Gastroesophageal sphincter (tissue), 4 donors: ENCODE measurements at places on chromosomes 3 and 15.

DNA sequence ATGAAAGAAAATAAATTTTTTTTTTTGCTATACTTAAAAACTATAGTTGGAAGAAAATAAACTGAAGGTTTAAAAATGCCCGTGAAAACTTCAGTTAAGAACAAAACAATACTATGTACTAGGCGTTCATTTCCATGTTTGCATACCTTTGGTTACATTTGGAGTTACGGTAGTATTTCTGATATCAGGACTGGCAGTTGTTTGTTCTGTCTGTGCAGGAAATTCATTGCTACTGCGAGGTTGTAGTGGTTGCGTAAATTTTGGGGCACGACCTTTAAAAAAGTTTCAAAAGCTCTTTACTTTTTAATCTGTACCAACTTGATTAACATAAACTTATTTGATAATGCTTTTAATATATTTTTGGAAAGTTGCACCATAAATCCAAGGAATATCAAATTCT is 47.9 kb downstream of the ST3GAL6 start:
- no peak for ATAC-seq

DNA sequence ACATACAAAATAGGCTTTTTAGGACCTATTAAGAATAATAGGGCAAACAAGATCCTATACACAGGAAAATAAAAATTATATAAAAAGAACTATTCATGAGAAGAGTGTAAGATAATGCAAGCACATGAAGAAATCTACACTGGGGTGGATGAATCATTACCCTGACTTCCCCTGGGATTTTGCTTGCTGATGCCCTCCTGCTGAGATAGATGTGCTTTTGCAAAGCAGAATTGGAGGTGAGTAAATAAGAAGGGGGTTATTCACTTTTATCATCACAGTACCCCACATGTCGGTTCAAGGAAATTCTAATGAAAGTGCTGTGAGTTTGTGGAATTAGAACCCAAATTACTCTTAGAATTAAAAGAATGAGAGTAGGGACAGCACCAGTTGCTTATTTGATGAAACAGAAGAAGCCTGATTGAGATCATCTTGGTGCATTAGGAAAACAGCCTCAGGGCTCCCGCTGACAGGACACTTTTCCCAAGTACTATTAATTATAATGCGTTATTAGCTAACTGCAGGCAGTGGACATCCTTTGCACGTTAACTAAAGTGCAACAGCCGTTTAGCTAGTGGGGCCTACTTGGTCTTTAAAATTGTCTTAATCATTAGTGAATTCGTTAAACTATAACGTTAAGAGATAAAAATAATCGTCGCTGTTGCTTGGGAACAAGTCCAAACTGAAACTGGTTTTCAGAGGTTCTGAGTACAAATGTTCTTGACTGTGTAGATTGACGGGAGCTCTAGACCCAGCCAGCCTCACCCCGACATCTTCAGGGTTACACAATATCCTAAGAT is 48.4 kb downstream of the SLC2A2 start:
- ATAC-seq = no peak

DNA sequence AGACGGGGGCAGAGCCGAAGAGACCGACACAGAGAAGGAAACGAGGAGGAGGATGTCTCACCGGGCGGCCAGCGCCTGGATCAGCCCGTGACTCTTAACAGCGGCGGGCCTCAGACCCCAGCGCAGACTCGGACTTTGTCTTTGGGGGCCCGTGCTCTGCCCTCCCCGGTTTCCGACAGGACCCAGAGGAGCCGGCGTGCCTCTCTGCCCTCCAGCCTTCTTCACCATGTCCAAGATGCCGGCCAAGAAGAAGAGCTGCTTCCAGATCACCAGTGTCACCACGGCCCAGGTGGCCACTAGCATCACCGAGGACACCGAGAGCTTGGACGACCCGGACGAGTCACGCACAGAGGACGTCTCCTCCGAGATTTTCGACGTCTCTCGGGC is 1.0 kb downstream of the TSC22D2 start:
- no peak for ATAC-seq

- ATAC-seq = no peak
Measured at GRCh38 chr3:48422681-48423080, 7.2 kb downstream of the PLXNB1 start.

GRCh38 chr3:66196633-66197032 is 24.2 kb upstream of the SLC25A26 start:
- no peak for ATAC-seq

- no peak for ATAC-seq
Measured at GRCh38 chr3:133820889-133821675, 15.5 kb downstream of the SRPRB start.

DNA sequence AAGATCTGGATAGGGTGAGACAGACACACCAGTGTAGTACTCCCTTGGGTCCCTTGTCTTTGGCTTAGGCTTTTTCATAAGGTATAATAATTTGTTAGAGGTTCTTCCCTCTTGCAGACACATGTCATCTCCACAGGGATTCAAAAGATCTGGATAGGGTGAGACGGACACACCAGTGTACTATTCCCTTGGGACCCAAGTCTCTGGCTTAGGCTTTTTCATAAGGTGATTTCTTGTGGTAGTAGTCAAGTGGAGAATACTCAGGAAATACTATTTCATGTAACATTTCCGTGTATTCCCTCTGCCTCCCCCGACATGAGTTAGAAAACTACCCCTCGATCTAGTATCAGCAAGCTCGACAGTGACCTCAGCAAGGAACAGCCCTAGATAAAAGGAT is 954 bp upstream of the MAPKBP1 start:
- ATAC-seq = no peak

DNA sequence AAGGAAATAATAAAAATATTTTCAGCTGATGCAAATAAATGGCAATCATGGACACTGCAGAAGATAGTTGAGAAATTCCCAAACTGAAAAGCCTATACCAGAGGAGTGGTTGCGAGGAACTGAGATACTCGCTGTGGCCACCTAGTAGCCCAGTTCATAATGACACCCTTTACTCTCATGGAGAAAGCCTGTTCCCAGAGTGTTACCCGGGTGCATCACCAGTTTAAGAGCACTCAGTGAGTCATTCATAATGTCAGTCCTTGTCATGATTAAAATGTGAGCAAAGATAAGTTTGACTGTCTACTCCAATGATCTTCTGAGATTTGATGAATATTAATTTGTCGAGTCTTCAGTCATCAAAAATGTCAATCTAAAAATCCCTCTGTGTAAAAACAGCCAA is 138.4 kb upstream of the LRRC3B start:
- no peak for ATAC-seq

- ATAC-seq = no peak
Measured at GRCh38 chr3:5732081-5732480, 544.6 kb downstream of the EDEM1 start.

DNA sequence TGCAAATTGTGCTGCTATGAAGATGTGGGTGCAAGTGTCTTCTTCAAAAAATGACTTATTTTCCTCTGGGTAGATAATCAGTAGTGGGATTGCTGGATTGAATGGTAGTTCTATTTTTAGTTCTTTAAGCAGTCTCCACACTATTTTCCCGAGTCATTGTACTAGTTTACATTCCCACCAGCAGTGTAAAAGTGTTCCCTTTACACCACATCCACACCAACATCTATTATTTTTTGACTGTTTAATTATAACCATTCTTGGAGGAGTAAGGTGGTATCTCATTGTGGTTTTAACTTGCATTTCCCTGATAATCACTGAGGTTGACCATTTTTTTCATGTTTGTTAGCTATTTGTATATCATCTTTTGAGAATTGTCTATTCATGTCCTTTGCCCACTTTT is 19.7 kb upstream of the PSMD6 start:
- no peak for ATAC-seq

- ATAC-seq = peak; percentile 29
Measured at GRCh38 chr15:49045751-49046219, 461 bp downstream of the SECISBP2L start.

- ATAC-seq = no peak
Measured at GRCh38 chr3:89278302-89279025, 171.0 kb downstream of the EPHA3 start.

- no peak for ATAC-seq
Measured at GRCh38 chr3:185423178-185423577, 60.2 kb downstream of the MAP3K13 start.

DNA sequence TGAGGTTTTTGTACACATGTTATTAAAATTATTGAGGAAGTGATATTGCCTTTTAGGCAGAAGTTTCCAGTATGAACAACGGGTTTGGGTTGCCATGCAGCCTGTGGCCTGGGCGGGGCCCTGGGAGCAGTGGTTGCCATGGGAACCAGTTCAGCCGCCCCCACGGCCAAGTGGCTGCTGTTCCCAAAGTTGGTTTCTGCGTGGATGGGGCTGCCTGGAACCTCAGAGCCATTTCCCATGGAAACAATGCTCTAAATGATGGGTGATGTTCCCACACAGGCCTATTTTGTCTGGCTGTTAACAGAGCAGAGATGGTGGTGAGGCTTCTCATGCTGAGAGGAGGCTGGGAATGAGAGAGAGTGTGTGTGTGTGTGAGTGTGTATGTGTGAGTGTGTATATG is 19.5 kb downstream of the MRAS start:
- ATAC-seq = peak; percentile 47

DNA sequence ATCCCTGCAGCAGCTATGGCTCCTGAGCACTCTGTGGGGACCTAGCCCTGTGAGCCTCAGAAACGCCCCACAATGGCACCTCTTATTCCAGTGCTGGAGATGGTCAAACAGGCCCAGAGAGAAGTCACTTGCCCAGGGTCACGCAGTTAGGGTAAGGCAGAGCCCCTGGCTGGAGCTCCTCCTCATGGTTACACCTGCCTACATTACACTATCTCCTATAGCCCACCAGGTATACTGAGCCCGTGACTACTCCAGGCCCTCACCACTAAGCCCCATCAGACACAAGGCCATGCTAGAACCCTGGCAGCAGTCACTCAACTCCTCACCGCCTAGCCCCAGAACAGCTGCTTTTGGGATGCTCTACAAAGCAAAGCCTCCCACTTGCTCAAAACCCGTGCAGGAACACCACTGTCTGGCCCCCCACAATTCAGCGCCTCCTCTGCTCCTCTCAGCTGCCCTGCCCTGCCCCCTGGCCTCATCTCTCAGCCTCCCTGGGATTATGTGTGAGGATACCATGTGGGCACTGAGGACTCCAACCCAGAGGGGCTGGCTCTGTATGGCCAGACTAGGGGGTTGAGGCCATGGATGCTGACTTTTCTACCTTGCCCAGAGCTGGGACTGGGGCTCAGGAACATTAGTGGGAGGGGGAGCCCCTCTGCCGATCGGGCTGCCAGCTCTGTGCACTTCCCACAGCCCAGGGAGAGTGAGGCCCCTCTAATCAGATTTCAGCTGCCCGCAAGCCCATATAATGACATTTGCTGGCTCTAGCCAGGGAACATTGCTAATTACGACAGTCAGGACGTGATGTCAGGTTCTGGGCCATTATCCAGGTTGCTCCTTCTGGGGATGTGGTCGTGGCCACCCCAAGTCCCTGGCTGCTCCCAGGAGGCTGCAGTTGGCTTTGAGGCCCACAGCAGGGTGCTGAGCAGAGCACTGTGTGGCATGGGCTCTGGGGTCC is 4.0 kb downstream of the NT5DC2 start:
- ATAC-seq = peak; percentile 28

GRCh38 chr3:106088304-106088703 is 219.5 kb upstream of the CBLB start:
- no peak for ATAC-seq

- ATAC-seq = no peak
Measured at GRCh38 chr15:73455876-73456275, 12.9 kb downstream of the REC114 start.

GRCh38 chr15:99123713-99124451 is 19.0 kb downstream of the SYNM start:
- peak; percentile 89 for ATAC-seq

DNA sequence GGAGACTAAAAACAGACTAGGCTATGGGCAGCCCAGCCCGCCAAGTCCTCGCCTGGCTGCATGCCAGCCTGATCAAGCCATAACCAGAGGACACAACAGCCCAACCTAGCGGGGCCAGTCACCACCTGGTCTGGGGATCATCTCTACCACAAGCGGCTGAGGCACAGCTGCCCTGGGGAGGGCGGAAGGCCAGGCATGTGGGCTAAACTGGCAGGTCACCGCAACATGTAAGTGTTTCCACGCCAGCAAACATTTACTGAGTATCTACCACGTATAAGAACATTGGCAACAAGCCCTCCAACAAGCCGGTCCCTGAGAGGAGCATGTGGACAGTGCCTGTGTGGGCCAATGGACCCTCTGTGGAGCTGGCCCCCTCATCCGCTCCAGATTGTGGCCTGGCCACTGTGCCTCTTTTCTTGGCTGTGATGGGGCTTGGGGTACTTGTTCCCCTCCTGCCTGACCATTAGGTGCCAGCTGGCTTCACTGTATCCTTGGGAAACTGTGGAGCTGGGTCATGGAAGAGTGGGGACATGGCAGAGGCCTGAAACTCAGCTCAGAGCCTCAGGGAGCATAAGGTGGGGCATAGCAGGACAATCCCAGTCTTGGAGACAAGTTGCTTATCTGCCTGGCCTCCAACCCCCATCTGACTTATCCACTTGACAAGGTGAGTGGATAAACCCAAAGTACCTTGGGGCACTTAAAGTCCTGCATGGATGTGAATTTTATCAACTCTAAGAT is 9.0 kb downstream of the UBXN7 start:
- ATAC-seq = peak; percentile 65

GRCh38 chr3:147361454-147362420 is 44.6 kb downstream of the ZIC4 start:
- no peak for ATAC-seq

DNA sequence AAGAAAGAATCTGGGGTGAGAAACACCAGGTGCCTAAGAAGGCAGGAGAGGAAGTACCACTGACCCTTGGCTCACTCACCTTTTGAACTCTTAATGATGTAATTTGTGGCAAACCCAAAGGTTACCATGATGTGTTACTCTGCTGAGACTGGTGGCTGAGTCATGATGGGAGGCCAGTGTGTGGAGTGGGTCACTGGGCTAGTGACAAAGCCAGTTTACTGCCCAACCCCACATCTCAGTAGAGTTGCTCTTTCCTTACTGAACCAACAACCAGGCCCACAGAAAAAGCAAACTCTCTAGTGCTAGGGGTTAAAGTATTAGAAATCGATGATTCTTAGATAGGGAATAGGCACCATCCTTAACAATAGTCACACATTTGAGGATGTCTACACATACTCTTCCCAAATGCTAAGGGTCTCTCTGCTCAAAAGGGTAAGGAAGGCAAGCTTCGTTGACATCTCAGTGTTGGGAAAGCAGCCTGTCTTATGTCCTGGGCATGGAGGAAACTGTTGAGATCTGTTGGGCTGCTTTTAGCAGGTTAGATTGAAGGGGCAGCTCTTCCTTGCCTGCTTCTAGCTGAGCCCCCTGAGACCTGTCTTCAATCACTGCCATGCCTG is 3.1 kb downstream of the RBP2 start:
- no peak for ATAC-seq

DNA sequence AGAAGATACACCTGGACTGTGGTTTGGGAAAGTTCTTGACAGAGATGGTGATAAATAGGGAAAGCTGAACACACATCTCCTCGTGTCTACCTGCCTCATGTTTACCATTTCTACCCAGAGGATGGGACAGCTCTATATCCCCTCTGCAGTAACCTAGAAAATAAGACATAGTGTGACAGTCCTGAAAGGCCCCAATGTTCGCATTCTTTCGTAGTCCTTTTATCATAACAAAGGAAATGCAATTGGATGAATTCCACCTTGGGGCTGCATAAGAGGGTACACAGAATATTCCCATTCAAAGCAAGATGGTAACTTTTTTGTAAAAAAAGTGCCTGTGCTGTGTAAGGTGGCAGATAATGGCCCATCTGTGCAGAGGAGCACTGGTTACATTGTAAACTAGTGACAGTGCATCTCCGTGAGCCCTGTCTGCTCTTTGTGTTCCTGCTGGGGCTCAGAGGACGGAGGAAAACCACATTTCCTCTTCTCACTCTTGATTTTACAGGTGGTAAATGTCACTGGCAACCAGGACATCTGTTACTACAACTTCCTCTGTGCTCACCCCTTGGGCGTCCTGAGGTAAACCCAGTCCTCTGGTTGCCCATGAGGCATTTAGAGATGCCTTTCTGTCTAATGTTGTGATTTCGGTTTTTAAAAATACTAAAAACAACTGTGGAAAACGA is 74.3 kb downstream of the SIDT1 start:
- no peak for ATAC-seq
